ENCODE measurements at places on chromosomes 12 and 14. TPM values are rescaled to one million over a fixed set of nuclear protein-coding genes. Genes with fewer than 3 reads are reported as not detected.

The ACOT4 gene
- 0.89 TPM for total RNA-seq

- DNase-seq: no peak
Observed at GRCh38 chr14:33259764-33260163, 321.1 kb downstream of the NPAS3 start.

The ACSM4 gene
- not detected for total RNA-seq

DNA sequence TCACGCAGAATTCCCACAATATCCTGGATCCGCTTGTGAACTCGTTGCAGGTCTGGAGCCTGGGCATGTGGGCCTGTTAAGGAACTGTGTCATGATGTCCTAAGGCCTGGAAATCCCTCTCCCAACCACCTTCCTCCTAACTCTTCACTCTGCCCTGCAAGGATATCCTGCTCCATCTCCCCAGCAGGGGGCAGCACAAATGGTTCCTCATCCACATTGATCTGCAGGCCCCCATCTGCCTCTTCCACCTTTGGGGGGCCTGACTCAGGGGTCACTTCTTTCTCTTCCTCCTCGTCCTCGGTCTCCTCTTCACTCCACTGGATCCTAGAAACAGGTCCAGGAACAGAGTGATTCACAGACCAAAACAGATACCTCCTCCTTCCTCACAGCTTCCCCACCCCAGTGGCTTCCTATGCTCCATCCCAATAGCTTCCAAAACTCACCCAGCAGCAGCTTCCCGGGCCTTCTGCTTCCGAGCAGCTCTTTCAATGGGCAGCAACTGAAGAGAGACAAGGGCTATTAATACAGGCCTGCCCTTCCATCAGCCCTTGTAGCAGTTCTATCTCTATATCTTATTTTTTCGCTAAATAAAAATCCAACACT lies 4.5 kb downstream of the NOP2 start:
- DNase-seq: peak; percentile 52

GRCh38 chr12:66244446-66244845 lies 55.4 kb downstream of the IRAK3 start:
- DNase-seq: no peak

Data from naive thymus-derived CD4-positive, alpha-beta T cell (primary cell).